ENCODE measurements at places on chromosomes 12 and 14. TPM values are rescaled to one million over a fixed set of nuclear protein-coding genes. Genes with fewer than 3 reads are reported as not detected.

Gene ATP2B1
- total RNA-seq = 37.0 TPM

Gene IL25
- not detected for total RNA-seq

Gene CAPZA3
- total RNA-seq = not detected

GRCh38 chr14:22593189-22593588 lies 4.2 kb upstream of the DAD1 start:
- no peak for DNase-seq

GRCh38 chr14:34018125-34018524 lies 67.3 kb upstream of the EGLN3 start:
- no peak for DNase-seq

All from Daoy (cell line).